Natural killer cell (primary cell): ENCODE measurements at places on chromosomes 13 and 19. TPM values are rescaled to one million over a fixed set of nuclear protein-coding genes. Genes with fewer than 3 reads are reported as not detected.

GRCh38 chr13:33274264-33274663 is 11.3 kb downstream of the STARD13 start:
- no peak for DNase-seq

The ELAVL3 gene
- total RNA-seq, result not detected

- no peak for DNase-seq
Observed at GRCh38 chr13:106488686-106489085, 46.8 kb downstream of the EFNB2 start.

GRCh38 chr13:27263438-27263837 is 7.2 kb upstream of the RASL11A start:
- no peak for DNase-seq

The CGB3 gene
- total RNA-seq, result not detected

The GNG7 gene
- 1.5 TPM for total RNA-seq

The NUFIP1 gene
- total RNA-seq, result 4.4 TPM

DNA sequence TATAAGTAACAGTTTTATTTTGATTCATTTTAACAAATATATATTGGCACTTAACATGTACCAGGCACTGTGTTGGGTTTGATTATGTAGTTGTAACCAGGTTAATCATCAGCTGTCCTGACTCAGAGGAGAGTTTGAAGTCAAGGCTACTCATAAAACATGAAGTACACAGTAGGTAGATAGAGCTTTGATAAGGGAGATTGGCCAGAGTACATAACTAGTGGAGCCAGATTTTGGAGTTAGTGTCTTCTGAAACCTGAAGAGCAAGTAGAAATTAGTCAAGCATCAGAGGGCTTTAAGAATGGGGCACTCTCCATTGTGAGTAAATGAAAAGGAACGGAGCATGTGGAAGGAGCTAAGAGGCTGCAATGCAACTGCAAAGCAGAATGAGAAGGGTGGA is 333.9 kb downstream of the RFC3 start:
- no peak for DNase-seq

GRCh38 chr19:5144545-5145179 is 175.7 kb downstream of the KDM4B start:
- DNase-seq, result no peak

DNA sequence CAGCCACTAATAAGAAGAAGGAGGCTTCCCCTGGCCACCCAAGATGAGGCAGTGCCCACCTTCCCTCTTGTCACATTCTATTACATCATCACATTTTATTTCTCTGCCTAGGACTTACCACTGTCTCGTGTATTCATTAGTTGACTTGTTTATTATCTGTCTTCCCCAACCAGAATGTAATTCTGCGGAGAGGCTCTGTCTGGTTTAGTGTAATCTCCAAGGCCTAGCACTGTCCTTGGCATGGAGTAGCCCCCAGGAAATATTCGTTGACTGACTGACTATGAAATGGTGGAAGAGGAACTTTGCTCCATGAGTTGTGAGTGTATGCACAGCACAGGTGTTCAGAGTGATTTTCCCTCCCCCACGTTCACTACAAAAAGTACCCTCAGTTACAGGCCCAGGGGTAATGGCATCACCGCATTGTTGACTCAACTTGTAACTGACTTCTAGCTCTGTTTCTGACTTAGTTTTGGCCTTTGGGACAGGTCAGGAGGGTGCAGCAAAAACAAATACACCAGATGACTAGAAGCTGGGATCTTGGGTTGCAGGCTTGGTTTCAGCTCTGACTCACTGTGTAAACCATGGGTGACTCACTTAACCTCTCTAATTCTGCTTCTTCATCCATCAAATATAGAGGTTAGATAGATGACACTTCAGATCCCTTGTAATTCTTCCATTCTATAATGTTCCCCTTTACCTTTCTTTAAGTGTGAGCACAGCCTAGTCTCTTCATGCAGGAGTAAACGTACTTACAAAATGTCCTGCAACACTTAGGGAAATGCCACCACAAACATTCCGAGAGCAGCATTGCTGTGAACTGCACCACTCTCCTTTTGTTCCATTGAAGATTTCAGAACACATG is 229.7 kb downstream of the KCNRG start:
- peak; percentile 25 for DNase-seq

- DNase-seq, result peak; percentile 43
Observed at GRCh38 chr13:99484473-99484872, 16.8 kb upstream of the TM9SF2 start.

The FCAR gene
- 6.7 TPM for total RNA-seq

DNA sequence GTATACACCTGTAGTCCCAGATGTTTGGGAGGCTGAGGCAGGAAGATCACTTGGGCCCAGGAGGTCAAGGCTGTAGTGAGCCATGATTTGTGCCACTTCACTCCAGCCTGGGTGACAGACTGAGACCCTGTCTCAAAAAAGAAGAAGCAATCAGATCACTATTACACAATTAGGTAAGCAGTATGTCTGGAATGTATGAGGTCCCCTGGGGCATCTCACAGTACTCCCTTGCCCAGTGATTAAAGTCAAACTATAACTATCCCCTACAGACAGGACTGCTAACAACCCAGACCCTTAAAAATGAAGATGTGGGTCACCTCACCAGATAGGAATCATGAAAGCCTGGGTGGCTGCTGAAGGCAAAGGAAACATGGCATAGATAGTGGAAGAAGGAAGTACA is 9.4 kb upstream of the PAN3 start:
- DNase-seq, result no peak

GRCh38 chr19:1768248-1768647 is 14.9 kb downstream of the ONECUT3 start:
- no peak for DNase-seq

The CEACAM1 gene
- 1.9 TPM for total RNA-seq

DNA sequence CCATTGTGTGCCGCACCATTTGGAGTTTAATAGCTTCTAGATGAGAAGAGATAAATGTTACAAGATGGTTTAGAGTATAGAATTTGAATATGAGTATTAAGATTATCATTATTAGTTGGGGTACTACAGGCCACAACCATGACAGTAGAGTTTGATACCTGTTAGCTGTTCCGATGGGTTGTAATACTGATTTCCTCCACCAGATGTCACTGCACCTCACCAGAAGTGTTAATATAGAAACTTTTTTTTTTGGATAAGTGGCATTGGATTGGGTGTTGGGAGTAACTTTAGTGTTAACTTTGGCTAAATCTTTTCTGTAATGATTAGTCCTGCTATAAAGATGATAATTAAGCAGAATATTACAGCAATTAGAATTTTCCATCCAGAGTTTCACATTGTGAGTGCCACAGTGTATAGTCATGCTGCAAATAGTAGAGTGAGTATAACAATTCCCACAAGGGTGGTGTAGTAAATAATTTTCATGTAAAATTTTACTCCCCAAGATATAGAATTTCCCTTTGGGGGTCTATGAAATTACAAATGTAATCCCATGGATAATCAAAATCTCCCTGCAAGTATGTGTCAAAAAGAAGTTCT is 56.3 kb downstream of the PSG3 start:
- DNase-seq, result no peak

The KCTD4 gene
- total RNA-seq, result not detected

The ZNF579 gene
- 9.5 TPM for total RNA-seq

The ZNF121 gene
- total RNA-seq, result 35.7 TPM

The DIRAS1 gene
- total RNA-seq, result 0.12 TPM

GRCh38 chr13:101736566-101736965 is 284.1 kb downstream of the ITGBL1 start:
- no peak for DNase-seq

The CKM gene
- not detected for total RNA-seq
